ENCODE measurements at places on chromosomes 11 and 22.

- DNase-seq, result no peak
Measured at GRCh38 chr11:125995313-125995712, 49.5 kb downstream of the VSIG10L2 start.

- no peak for DNase-seq
Measured at GRCh38 chr11:114398303-114398920, 1.9 kb downstream of the C11orf71 start.

- no peak for DNase-seq
Measured at GRCh38 chr11:94866936-94867795, 99.0 kb downstream of the AMOTL1 start.

DNA sequence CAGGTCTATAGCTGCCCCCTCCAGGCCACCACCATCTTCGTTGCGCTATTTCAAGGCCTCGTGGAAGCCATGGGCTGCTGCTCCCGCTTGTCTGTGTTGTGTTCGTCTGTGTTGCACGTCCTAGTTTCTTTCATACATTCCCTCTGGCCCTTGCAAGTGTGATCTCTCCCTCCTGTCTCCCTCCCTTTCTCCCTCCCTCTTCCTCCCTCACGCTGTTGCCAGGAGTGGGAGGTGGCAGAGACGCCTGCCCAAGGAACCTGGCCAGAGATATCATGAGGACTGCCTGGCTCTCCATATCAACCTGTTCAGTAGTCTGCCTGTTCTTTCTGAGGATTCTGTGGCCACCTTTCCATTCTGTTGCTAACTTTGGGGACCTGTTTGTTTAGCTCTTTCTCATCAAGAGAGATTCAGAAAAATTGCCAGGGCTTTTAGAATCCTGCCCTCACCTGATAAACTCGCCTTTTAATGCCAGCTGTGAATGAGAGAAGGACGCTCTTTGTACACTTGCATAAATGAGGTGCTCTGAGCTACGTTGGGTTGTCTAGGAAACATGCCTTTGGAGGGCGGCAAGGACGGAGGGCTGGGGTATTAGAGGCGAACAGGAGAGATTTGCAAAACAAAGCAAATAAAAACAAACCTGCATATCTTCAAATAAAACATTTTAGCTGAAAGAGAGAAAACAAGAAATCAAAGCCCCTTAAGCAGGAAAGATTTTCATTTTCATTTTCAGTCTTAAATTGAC, 185.2 kb downstream of the TBC1D22A start:
- no peak for DNase-seq

GRCh38 chr22:37418627-37419369, 8.5 kb downstream of the ELFN2 start:
- DNase-seq, result no peak

DNA sequence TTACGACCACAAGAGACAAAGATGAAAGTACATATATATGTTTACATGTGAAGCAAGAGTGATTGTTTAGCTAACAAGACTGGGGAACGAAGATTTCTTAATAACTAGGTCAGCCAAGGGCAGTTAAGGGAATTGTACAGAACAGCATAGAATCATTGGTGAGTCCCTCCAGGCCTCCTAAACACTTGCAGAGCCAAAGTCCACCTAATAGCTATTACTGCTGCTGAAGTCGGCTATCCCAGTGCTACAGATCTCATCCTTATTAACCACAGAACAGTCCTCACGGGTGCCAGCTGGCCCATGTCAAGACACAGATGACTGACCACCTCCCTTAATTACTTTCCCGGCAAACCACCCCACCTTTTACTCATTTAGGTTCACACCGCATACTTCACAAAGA, 68.5 kb upstream of the OPCML start:
- DNase-seq, result no peak

DNA sequence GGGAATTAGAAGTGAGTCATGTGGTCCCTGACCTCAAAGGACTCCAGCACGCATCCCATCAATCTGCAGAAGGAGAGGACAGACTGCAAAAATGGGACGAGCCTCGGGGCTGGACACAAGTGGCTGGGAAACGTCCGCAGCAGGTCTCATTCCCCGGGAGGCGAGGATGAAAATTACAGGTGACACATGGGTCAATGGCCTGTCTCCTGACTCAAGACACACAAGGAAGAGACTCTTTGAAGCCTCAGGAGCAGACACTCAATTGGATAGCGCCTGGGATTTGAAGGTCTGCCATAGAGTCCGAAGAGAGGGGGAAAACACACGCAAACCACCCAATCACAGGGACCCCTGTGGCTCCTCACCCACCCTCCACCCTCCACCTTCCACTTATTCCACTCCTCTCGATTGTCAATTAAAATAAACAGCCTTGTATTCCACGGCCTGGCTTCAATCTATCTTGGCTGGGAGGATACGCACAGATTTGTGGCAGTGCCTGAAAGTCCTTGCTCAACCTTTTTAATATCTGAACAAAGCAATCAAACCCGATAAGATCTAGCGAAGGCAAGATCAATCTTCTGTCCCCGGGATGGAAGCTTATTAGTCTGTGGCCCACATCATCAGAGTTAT, 101.8 kb upstream of the CADM1 start:
- DNase-seq, result no peak

- DNase-seq, result no peak
Measured at GRCh38 chr11:82714346-82715174, 19.1 kb downstream of the FAM181B start.

GRCh38 chr11:29518389-29519174, 498.2 kb downstream of the KCNA4 start:
- DNase-seq, result peak; percentile 66

DNA sequence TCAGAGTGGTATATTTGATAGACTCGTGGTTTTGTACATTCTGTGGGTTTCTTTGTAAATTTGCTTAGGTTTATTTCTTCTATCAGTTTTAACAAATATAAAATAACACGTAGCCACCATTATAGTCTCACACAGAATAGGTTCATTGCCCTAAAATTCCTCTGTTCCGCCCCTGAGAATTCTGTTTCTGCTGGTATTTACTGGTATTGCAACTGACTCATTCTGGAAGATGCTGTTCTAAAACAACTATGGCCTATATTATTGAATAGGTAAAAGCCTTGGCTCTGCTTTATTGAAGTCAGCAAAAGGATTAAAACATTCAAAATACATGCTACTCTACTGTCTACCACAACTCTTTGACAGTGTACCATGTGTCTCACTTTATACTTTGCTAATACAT, 119.1 kb upstream of the CHORDC1 start:
- DNase-seq, result no peak

GRCh38 chr11:107392611-107393010, 65.0 kb downstream of the CWF19L2 start:
- no peak for DNase-seq

GRCh38 chr11:57638005-57638781, 11.5 kb downstream of the YPEL4 start:
- DNase-seq, result no peak

DNA sequence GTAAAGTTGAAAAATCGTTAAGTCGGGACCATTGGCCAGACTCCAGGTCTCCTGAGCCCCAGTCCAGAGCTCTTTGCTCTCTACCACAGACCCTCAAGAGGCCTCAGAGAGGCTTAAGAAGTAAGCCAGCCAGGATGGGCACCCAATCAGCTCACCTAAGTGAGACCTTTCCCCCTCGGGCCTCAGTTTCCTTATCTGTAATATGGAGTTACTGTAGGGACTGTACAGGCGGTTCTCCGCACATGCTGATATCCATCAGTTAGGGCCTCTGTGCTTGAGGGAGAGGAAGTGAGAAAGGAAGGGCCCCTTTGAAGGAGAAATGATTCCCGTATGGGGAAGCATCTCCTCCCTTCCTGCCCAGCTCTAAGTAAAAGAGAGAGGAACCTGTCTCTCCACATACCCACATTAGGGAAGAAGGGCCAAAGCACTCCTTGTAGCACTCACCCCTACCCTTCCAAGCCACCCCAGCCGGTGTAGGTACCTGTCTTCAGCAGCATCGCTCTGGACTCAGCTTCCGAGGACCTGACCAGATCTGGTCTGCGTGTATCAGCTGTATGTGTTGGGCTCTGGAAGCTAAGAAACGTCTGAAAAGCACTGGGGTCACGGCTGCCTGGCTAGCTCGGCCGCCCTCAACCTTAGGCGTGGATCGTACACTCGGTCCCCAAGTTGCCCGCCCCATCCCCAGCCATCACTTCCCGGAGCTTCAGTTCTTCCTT, 653 bp downstream of the NAGA start:
- DNase-seq, result peak; percentile 34

DNA sequence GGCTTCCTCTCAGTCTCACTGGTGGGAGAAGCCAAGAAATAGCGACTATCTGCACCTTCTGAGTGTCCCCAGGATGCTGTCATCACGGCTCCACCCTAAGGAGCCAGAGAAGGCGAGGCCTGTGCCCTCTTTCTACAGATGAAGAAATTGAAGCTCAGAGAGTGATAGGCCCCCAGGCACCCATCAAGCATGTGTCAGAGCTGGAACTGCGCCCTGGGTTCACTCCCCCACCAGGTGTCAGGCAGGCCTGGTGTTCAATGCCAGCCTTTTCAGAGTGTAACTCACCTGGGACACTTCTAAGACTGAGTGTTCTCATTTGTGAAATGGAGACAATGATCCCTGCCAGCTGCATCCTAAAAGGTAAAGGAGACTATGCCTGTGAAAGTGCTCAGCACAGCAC, 127.3 kb upstream of the SEZ6L start:
- DNase-seq, result no peak

DNA sequence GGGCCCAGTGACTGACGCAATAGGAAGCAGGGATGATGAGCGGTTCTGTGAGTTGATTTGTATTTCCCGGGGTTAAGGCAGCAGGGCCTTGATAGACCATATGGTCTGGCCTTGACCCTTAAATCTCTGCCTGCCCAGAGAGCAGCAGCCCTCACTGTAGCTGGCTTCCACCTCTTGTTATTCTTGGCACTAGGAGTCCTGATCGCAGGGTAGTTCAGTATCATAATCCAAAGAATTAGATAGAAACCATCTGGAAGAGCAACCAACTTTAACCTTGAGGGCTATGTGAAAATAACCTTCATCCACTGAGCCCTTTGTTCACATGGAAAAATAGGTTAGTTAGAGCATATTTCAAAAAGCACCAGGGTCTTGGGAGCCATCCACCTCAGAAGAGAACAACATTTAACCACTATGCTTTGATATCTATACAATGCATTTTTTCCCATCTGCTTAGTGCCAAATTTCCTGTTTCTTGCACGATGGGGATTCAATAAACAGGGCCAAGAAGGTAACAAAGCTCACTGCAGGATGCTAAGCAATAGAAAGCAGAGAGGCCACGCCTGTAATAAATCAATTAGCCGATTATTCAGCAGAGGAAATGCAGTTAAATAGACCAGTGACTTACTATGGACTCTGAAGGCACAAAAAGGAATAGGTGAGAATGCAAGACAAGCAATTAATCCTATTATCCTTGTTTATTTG, 761.3 kb downstream of the OPCML start:
- DNase-seq, result no peak

- no peak for DNase-seq
Measured at GRCh38 chr11:125170001-125170509, 5.5 kb downstream of the PKNOX2 start.

GRCh38 chr11:59802639-59803176, 7.9 kb downstream of the MRPL16 start:
- no peak for DNase-seq
